ENCODE measurements at places on chromosomes 7 and 10. TPM values are rescaled to one million over a fixed set of nuclear protein-coding genes. Genes with fewer than 3 reads are reported as not detected.

Gene EVX1
- total RNA-seq = not detected

Gene TRIP6
- 76.9 TPM for total RNA-seq

Gene CDHR1
- 0.31 TPM for total RNA-seq

GRCh38 chr10:91908337-91909116 lies 759 bp downstream of the FGFBP3 start:
- H3K4me1 ChIP-seq = peaks cover 15% of the 10 kb centered on the region
- H3K27me3 ChIP-seq = peaks cover 5% of the 10 kb centered on the region
- DNase-seq = peak; percentile 57

DNA sequence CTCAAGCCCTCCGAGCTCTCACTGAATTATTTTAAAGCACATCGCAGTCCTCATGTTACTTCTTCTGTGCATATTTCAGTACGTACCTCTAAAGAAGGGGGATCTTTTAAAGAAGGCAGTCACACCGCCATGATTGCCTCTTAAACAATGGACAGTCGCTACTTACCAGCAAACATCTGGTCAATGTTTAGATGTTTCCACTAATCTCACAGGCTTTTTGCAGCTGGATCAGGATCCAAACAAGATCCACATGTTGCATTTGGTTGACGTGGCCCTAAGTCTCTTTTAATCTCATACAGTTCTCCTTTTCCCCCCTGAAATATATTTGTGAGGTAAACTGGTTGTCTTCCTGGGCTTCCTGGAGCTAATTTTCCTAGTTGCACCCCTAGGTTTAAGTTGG lies 50.0 kb downstream of the PRF1 start:
- H3K27ac ChIP-seq = no peak overlapping the region
- no peak for DNase-seq
- H3K27me3 ChIP-seq = no peaks in the 10 kb centered on the region
- no peaks in the 10 kb centered on the region for H3K36me3 ChIP-seq
- H3K4me3 ChIP-seq = no peak overlapping the region

Gene YKT6
- 79.2 TPM for total RNA-seq

GRCh38 chr7:2417981-2418481 lies 14.6 kb downstream of the CHST12 start:
- H3K27ac ChIP-seq = no peak overlapping the region
- no peak overlapping the region for H3K4me3 ChIP-seq
- no peaks in the 10 kb centered on the region for H3K36me3 ChIP-seq
- DNase-seq = no peak
- peaks cover 4% of the 10 kb centered on the region for H3K4me1 ChIP-seq

- H3K27ac ChIP-seq = peak overlapping the region; percentile 82
- DNase-seq = peak; percentile 23
- peaks cover 43% of the 10 kb centered on the region for H3K4me1 ChIP-seq
- peak overlapping the region; percentile 81 for H3K4me3 ChIP-seq
These were observed 107.0 kb upstream of the BTBD16 start for GRCh38 chr10:122164023-122164601.

DNA sequence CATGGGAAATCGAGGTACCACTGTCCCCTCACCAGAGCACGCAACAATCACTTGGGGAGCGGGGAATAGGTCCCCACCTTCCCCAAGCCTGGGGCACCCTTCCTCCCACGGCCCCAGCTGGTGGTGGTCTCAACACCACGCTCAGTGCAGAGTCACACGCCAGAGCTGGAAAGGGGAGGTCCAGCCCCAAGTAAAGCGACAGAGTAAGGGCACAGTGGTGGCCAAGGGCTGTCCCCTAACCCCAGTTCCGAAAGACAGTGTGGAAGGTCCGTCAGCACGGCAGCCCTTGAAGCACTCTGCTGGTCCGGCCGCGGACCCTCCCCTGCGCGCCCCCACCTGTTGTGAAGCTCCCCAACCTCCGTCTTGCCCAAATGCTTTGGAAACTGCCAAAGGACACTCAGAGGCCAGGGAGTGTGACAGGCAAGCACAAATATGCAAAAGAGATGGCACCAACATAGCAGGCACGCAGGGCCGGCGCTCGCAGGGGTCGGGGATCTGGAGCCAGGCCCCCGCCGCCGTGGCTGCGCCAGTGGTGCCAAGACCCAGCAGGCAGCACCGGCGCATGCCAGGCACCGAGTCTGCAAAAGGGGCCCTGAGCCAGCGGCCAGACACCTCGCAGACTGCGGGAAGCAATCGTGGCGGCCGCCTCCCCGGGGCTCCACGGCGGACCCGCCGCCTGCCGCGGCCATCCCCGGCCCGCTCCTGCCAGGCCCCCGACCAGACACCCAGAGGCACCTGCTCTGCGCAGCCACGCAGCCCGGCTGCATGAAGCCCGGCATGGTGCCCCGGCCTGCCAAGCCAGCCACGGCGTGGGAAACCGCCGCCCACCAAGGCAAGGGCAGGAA lies 51.6 kb upstream of the SRRM3 start:
- no peak for DNase-seq
- no peak overlapping the region for H3K4me3 ChIP-seq

GRCh38 chr10:25778646-25779045 lies 155.4 kb upstream of the MYO3A start:
- no peaks in the 10 kb centered on the region for H3K36me3 ChIP-seq
- peaks cover 14% of the 10 kb centered on the region for H3K4me1 ChIP-seq
- DNase-seq = no peak
- H3K27me3 ChIP-seq = no peaks in the 10 kb centered on the region
- no peak overlapping the region for H3K4me3 ChIP-seq

Gene NPC1L1
- 21.2 TPM for total RNA-seq

Gene PNLIPRP3
- total RNA-seq = not detected

DNA sequence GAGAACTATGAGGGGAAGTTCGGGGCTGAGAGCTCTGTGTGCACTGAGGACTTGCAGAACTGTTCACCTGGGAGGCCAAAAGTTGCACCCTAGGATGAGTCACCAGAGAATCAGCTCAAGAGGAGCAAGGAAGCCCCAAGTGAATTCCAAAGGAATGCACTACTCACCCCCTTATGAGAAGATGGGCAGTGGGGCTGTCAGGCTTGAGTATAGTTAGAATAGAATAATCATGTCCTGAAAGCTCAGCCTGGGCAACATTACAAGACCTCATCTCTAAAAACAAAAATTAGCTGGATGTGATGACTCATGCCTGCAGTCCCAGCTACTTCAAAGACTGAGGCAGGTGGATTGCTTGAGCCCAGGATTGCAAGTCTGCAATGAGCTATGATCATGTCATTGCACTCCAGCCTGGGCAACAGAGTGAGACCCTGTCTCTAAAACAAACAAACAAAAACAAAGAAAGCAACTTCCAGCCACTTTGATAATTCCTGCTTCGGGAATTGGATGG lies 30.0 kb downstream of the MAP3K8 start:
- H3K4me1 ChIP-seq = peaks cover 8% of the 10 kb centered on the region
- peaks cover 11% of the 10 kb centered on the region for H3K36me3 ChIP-seq
- no peaks in the 10 kb centered on the region for H3K27me3 ChIP-seq
- no peak for DNase-seq
- H3K27ac ChIP-seq = no peak overlapping the region
- H3K4me3 ChIP-seq = no peak overlapping the region

Gene FFAR4
- 0.13 TPM for total RNA-seq

GRCh38 chr10:86785968-86786367 lies 29.5 kb downstream of the BMPR1A start:
- H3K4me3 ChIP-seq = no peak overlapping the region
- no peak overlapping the region for H3K27ac ChIP-seq
- H3K27me3 ChIP-seq = no peaks in the 10 kb centered on the region
- peaks cover 15% of the 10 kb centered on the region for H3K36me3 ChIP-seq

DNA sequence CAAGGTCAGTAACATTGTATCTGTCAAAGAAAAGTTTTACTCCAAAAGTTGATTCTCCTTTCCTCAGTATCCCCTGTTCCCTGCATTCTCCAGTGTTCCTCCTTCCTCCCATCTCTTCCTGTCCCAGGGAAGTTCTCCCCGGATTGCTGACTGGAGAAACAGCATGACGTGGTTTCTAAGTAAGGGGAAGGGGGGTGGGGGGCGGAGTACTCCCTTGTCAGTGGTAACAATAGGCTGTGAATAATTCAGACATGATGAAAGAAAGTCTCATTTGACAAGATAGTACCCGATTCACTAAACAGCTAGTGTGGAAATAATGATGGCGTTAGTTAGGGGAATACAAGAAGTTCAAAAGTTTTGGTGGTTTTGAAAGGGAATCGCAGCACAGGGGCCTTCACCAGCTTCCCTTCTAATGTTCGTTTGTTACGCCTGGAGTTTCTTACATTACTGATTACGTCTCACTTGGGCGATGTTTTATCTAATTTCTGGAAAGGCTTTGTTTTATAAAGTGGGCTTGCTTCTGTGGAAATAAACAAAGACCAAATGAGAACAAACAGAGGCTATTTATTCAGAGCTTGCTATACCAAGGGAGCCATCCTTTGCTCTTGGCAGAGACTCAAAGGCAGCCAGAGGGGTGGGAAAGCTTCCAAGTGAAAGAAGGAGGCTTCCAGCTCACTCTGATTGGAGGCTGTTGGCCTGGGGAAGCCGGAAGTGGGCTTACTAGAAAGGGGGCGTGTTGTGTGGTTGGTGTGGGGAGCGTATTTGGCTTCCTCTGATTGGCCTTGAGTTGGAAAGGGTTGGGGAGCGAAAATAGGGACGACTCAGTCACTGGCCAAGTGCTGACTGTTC lies 453.7 kb downstream of the SDK1 start:
- H3K27me3 ChIP-seq = no peaks in the 10 kb centered on the region
- H3K4me3 ChIP-seq = no peak overlapping the region
- no peaks in the 10 kb centered on the region for H3K4me1 ChIP-seq
- no peak for DNase-seq
- no peaks in the 10 kb centered on the region for H3K36me3 ChIP-seq

DNA sequence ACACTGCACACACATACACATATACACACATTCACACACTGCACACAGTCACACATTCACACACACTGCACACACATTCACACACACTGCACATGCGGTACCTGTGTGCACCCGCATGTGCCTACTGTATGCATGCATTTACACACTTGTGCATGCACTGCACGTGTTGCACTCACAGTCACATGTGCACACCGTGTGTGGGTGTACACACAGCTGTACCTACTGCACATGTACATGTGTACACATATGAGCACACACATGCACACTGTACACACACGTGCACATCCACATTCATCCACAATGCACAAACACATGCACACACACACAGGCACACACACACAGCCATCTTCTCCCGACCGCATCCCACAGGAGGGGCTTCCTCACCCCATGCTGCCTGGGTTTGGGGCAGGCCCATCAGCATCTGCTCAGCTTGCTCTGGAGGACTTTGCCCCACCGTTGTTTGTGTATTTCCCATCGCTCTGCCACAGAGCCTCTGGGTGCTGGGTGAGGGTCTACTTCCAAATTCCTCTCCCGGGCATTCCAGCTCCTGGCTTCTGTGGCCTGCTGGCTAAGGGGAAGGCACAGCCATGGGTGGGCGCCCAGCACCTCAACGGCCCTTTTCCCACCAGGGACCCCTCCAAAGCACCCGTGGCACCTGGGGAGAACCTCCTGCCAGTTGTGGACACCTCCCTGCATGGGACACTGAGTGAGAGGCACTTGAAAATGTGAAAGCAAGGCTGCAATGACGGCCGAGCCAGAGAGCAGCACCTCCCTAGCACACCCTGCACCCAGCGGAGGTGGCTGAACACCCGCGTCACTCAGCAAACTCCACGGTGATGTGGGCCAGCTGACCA lies 324.3 kb downstream of the PTPRN2 start:
- no peaks in the 10 kb centered on the region for H3K27me3 ChIP-seq
- H3K27ac ChIP-seq = no peak overlapping the region
- H3K4me3 ChIP-seq = no peak overlapping the region
- H3K36me3 ChIP-seq = no peaks in the 10 kb centered on the region
- DNase-seq = no peak
- peaks cover 2% of the 10 kb centered on the region for H3K4me1 ChIP-seq
